ENCODE measurements at places on chromosomes 2 and 18.

DNA sequence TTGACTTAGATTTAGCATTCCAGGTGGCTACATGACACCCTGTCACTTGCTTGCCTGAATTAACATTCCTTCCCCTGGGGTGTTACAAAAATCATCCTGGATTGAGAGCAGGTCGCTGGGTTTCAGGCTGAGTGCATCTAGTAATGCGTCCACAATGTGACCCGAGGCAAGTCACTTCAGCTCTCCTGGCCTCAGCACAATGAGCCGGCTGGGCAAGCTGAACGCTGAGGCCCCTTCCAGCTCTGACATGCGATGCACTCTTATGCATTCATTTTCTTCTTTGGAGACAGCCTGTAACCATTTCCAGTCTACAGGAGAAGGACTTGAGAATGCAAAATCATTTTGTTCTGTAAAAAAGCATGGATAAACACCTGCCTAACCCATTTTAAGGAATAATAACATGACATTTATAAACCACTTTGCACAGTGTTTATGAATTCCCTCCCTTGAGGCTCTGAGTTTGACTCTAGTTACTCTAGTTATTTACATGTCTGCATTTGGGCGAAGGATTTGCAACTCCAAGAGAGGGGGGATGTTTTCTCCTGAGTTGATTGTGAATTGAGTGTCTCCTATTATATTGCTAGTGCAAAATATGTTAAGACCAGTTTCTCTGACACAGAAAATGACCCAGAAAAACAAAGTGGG is 63.0 kb upstream of the CPO start:
- DNase-seq, result no peak

DNA sequence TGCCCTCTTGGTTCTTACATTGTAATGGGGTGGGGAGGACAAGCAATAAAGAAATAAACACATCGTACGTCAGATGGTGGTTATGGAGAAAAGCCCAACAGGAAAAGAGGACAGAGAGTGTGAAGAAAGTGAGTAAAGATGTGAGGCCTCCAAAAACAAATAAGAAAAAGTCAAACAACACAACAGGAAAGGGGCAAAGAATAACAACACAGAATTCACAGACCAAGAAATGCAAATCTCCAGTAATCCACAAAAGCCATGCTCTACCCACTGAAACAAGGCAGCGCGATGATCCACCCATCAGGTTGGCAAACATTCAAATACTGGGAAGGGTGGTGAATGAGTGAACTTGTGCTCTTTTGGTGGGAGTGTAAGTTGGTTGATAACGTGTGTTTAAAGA is 16.7 kb upstream of the DUSP2 start:
- no peak for DNase-seq

GRCh38 chr2:227125506-227125905 is 38.5 kb downstream of the COL4A4 start:
- no peak for DNase-seq

GRCh38 chr2:133674433-133675331 is 106.4 kb upstream of the NCKAP5 start:
- DNase-seq, result no peak

GRCh38 chr2:239322416-239323086 is 78.3 kb downstream of the HDAC4 start:
- DNase-seq, result no peak

DNA sequence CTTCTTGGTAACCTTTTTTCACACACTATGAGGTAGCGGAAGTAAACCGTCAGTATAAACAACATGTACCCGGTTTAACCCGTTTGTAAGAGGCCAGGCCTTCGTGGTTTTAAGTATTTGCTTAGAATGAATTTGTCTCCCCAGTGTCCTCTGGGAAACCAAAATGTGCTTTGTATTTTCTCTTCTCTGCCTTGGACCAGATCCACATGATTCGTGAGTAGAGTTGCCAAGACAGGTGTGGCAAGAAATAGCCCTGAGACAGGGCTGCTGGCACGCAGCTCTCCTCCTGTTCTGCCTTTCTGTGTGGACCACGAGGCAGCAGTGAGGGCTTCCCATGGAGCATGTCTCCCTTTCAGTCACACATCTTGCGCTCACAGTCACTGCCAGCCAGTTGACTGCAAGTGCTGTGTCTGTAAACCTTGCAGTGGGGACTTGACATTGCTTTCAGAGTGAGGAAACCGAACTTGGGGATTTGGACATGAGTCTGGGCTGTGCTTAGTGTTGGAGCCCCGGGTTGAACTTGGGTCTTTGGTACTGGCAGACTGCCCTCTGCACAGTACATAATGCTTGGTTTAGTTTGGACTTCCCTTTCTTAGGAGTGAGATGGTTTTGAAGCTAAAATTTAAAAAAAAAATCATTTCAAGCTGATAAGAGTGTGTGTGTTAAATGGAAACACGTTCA is 19.1 kb downstream of the BCL2L11 start:
- no peak for DNase-seq

GRCh38 chr2:128420131-128420530 is 101.5 kb upstream of the HS6ST1 start:
- DNase-seq, result no peak

DNA sequence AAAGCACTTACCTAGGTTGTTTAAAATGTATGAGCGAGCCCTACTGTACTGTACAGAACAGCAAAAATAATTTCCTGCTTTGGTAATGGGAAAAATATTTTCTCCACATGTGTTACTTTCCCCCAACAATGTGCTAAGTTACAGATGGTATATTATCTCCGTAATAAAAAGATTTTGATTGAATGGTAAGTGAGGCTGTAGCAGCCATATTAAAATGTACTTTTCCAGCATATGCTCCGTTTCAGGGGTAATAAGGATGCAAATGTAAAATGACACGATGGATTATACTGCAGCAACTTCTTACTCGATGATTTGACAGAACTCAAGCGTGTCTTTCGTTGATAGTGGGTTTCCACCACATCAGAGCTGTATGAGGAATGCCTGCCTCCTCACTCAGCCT is 50.5 kb downstream of the OSBPL6 start:
- DNase-seq, result no peak

All from T-helper 9 cell (primary cell).